ENCODE measurements at places on chromosomes 6 and 20.

GRCh38 chr6:99790679-99791078 is 184.0 kb downstream of the PRDM13 start:
- DNase-seq = no peak

GRCh38 chr6:136362421-136363356 is 73.0 kb upstream of the BCLAF1 start:
- no peak for DNase-seq

DNA sequence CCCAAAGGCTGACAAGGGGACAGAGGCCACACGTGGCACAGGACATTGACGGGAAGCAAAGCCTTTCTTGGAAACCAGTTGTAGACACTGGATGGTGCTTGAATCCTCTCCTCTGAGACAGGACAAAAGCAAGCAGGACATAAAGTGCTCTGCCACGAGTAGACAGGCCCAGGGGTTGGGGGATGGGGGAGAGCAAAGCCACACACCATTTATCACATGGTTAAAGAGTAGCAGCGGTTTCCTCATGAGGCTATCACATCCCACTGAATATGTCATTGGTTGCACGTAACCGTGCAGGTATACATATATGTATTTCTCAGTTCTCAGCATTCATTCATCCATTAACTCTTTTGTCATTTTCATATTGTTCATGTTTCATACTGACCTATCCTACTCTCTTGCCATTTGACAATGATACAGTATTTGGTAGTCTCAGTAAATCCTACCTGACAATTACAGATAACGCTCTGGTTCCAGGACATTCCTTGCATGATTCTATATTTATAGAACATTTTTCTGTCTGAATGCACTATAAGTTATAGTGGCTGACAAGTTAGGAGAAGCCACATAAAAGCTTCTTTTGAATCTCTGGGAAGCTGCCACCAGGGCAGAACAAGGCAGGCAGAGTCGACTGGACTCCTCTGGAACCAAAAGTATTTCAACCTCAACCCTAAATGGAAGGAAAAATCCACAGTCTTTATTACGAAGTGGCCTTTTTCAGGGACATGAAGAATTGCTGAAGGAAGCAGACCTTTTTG is 23.5 kb downstream of the METTL24 start:
- no peak for DNase-seq

- no peak for DNase-seq
These were observed 11.0 kb upstream of the FOXF2 start for GRCh38 chr6:1378065-1379016.

- no peak for DNase-seq
These were observed 86.3 kb upstream of the ESR1 start for GRCh38 chr6:151721146-151721545.

GRCh38 chr6:170116636-170117035 is 174.2 kb downstream of the DLL1 start:
- DNase-seq = no peak

- DNase-seq = no peak
These were observed 204.7 kb upstream of the ARG1 start for GRCh38 chr6:131368198-131368911.

GRCh38 chr20:25015986-25016385 is 23.4 kb upstream of the APMAP start:
- DNase-seq = no peak

- DNase-seq = no peak
These were observed 6.6 kb downstream of the KIF25 start for GRCh38 chr6:168004023-168004422.

DNA sequence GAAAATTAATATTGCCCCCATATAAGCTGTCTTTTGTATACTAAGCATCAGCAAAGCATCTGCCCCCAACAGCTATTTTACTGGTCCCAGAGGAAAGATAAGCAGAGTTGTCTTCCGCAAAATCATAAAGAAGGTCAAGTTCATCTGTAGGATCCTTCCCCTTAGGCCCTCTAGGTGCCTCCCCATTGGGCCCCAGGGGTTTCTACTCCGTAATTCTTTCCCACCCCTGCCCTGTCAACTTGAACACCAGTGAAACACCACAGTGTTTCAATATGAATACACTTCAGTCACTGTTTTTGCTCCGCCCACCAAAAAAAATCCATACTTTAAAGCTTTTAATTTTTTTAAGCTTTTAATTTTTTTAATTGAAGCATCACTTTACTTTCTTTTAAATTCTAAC is 159.2 kb downstream of the ATXN1 start:
- DNase-seq = no peak

- DNase-seq = no peak
These were observed 131.7 kb downstream of the PLCB4 start for GRCh38 chr20:9200620-9201019.

DNA sequence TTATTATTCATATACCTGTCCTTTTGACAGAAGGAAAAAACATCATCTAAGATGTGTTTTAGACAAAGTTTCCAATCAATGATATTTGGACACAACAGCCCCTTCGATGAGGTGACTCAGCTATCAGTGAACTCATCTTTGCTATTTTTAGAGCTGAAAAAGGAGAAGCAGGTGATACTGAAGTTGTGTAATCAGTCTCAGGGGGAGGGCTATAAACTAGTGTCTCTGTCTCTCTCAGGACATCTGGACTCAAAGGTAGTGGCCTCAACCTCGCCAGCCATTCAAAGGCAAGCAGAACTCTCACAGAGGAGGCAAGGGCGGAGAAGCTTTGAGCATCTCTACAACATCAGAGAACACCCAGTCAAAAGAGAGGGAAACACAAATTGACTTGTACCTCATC is 135.4 kb downstream of the BFSP1 start:
- DNase-seq = no peak

- no peak for DNase-seq
These were observed 9.7 kb downstream of the PDE7B start for GRCh38 chr6:135861189-135861588.

DNA sequence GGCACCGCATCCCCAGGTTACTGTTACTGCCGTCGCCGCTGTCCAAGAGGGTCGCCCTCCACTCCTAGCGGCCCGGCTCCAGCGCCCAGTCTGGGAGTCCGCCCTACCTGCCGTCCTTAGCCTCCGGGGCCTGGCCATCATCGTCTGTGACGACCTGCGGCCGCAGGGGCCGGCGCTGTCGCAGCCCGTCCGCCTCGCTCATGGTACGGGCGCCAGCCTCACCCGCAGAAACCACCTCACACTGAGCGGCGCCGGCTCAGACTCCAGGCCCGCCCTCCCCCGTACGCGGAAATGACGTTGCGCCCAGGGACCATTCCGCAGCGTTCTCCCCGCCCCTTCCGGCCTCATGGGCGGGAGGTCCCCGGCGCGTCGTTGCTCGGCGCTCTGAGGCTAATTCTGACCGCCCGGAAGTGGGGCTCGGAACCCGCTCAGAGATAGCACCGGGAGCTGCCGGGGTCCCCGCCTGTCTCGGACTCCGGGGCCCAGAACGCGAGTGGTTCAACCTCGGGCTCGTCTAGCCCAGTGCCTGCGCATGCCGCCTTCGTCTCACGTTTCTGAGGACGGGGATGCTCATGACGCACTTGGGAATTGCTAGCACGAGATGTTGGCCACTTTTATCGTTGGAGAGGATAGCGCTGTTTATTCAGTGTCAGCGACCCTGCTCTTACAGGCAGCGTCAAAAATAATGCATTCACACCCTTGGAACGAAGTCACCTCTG is at the start of gene APMAP:
APMAP (minus strand) TSS at position 265 of the 719 bp plus-strand sequence; CDS start at position 202, 63 bp downstream.
- DNase-seq = peak; percentile 88

- no peak for DNase-seq
These were observed 782 bp upstream of the PCMTD2 start for GRCh38 chr20:64254571-64255360.

DNA sequence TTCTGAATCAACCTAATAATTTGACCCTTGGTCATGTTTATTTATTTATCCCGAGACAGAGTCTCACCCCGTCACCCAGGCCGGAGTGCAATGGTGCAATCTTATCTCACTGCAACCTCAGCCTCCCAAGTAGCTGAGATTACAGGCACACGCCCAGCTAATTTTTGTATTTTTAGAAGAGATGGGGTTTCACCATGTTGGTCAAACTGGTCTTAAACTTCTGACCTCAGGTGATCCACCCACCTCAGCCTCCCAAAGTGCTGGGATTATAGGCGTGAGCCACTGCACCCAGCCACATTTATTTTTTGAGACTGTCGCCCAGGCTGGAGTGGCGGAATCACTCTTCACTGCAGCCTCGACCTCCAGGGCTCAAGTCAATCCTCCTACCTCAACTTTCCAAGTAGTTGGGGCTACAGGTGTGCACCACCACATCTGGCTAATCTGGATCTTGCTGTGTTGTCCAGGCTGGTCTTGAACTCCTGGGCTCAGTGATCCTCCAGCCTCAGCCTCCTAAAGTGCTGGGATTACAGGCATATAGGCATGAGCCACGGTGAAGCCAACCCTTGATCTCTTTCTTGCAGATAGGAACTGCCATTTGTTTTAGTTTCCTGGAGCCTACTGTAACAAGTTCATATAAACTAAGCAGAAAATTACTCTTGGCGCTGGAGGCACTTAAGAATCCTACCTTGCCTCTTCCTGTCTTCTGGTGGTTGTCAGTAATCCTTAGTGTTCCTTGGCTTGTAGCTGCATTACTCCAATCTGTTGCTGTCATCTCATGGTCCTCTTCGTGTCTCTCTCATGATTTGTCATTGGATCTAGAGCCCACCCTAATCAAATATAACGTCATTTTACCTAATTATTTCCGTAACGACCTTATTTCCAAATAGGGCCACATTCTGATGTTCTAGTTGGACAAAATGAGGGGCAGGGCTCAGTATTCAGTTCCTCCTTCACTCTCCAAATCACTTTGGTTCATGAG is 2.3 kb downstream of the RPS18 start:
- DNase-seq = no peak

GRCh38 chr20:50680105-50680960 is 11.0 kb downstream of the RIPOR3 start:
- DNase-seq = no peak

GRCh38 chr20:49603209-49603627 is 35.3 kb upstream of the PTGIS start:
- no peak for DNase-seq

DNA sequence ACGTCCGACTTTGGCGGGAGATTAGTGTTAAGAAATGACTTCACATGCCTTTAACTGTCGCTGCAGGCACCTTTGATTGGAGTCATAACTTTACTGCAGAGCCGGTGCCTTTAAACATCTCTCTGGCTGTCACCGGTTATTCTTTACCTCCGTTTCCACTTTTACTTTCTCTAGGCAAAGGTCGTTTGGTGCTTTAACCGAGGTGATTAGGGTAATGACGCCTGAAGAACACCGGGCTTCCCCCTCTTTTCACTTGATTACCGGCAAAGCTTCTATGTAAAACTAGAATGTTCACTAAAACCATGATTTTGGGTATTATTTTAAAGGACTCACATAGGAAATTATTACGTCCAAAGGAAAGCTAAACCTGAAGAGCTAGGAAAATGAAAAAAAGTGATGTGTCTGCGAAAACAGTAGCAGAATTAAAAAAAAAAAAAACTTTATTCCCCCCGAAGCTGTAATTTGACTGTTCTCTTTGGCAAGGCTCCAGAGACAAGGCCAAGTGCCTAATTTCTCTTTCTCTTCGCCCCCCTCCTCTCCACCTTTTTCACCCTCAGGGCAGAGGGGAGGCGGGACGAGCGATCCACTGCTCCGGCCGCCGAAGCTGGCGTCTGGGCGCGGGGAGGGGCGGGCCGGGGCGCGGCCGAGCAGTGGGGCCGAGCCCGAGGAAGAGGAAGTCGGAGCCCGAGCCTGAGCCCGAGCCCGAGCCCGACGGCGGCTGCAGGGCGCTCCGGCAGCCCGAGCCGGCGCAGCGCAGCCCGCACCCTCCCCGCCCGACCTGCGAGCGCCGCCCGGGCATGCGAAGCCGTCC is at the start of gene PLEKHG1:
PLEKHG1 (plus strand) TSS at position 687 of the 811 bp plus-strand sequence. CDS start 133,797 bp downstream, outside the sequence.
- peak; percentile 16 for DNase-seq

- DNase-seq = no peak
These were observed 211.5 kb downstream of the TMEM200A start for GRCh38 chr6:130577178-130577919.

GRCh38 chr20:46894971-46895905 is 595 bp downstream of the EYA2 start:
- DNase-seq = no peak

GRCh38 chr20:59403962-59404314 is 103.5 kb downstream of the EDN3 start:
- DNase-seq = no peak

GRCh38 chr6:132865364-132865763 is 51.0 kb downstream of the RPS12 start:
- no peak for DNase-seq

DNA sequence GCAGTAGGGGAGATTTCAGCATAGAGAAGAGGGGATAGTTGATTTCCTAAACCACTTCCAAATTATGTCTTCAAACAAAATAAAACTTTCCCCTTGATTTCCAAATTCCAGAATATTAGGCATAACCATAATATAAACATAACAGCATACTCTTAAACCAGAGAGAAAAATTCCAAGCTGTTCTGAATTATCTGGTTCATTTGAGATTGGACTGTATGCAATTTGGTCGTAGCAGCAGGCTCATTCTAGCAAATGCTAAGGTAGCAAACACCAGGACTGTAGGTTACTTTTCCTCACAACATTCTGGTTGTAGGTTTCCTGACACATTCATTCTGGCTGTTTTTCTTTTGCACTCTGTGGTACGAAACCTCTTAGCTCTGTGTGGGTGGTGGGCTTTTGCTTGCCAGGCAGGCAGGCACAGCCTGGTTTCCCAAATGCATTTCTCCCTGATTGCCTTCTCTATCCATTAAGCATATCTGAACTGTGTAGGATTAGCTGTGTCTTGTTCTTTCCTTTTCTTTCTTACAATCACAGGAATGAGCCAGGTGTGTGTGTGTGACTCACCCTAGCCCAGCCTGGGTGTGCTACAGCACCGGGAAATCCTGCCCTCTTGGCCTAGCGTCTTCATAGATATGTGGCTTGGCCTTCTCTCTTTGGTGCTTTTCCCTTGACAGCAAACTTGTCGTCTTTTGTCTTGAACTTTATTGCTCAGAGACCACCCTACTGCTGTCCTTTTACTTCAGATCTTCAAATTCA is 77.1 kb downstream of the JARID2 start:
- no peak for DNase-seq

DNA sequence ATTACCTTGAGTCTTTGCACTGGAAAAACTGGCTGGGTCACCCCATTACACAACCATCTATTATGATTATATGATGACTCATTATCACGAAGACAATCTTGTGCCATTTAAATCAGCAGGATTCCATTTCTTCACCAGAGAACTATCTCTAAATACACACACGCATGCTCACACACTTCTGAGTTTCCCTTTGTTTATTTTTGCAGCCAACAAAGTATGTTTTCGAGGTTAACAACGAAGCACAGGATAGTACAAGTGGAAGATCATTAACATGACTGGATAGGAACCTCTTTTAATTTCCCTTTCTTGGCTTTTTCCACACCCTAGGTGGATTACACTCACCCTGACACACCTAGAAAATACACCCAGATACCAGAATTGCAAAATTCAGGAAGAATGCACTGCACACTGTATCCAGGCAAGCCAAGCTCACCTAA is 18.9 kb downstream of the PERP start:
- DNase-seq = no peak

Data from stimulated activated CD4-positive, alpha-beta T cell treated with anti-CD3 and anti-CD28 coated beads, Interleukin-1b, Interleukin-23, amount 100 ng/mL, for 1 hour (primary cell).